ENCODE measurements at places on chromosomes 5 and 9. TPM values are rescaled to one million over a fixed set of nuclear protein-coding genes. Genes with fewer than 3 reads are reported as not detected.

HAVCR2 gene
- total RNA-seq = not detected

TMEM232 gene
- total RNA-seq = 0.75 TPM

SPATA9 gene
- not detected for total RNA-seq

STPG3 gene
- not detected for total RNA-seq

AMBP gene
- total RNA-seq = not detected

PELO gene
- total RNA-seq = 23.3 TPM

PCA3 gene
- 0.90 TPM for total RNA-seq

GNA14 gene
- 2.4 TPM for total RNA-seq

SLC6A18 gene
- not detected for total RNA-seq

FAM81B gene
- not detected for total RNA-seq

CCNI2 gene
- total RNA-seq = not detected

TAS2R1 gene
- total RNA-seq = not detected

PCDHGA6 gene
- total RNA-seq = 2.2 TPM

PRRT1B gene
- not detected for total RNA-seq

EQTN gene
- total RNA-seq = not detected
